ENCODE measurements at places on chromosomes 5 and 9.

GRCh38 chr9:34185778-34186551 lies 7.1 kb downstream of the UBAP1 start:
- DNase-seq, result no peak

GRCh38 chr5:88674356-88675167 lies 208.4 kb downstream of the MEF2C start:
- DNase-seq, result peak; percentile 82

- DNase-seq, result no peak
Measured at GRCh38 chr5:115895821-115896220, 54.1 kb downstream of the AP3S1 start.

DNA sequence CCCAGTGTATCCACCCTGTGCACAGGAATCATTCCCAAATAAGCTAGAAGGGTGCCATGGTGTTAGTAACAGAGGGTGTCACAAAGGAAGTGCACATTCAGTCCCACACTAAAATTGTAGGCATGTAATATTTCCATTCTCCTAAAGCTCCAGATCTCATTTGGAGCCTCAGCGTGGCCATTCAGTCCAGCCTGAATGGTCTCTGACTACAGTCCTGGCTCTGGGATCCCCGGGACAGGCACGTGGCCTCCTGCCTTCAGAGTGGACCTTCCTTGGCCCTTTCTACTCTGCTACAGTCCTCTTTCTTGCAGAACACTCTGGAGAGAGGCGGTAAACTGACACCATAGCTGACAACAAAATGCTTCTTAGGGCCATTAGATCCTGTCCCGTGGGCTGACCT lies 243.9 kb downstream of the IRX2 start:
- no peak for DNase-seq

GRCh38 chr9:122377241-122378164 lies 6.7 kb downstream of the PTGS1 start:
- no peak for DNase-seq

DNA sequence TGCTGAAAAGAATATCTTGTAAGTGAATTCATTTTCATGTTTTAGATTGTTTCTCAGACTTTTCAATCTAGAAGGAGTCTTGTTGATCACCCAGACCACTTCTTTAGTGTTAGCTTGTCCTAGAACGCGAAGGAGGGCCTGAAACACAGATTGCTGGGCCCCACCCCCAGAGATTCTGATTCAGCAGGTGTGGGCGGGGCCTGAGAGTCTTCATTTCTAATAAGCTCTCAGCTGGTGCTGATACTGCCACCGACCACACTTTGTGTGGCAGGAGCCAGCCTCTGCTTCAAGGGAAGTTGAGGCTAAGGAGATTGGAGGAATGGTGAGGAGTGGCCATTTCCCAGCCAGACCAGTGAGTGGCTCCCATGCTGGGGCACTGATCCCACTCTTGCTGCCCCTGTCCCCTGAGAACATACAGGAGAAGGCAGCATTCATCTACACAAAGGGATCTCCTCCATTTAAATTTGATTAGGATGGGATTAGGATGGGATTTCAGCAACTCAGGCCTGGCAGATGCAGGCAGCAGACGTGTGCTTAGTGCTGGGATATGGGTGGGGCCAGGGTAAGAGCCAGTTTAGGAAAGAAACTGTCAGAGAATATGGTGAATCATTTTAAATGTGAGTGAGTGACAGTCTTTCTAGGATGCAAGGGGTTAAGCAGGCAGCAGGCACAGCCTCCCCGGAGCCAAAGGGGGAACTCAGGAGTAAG lies 35.9 kb downstream of the ZNF618 start:
- DNase-seq, result no peak

GRCh38 chr5:76326577-76327302 lies 76.3 kb upstream of the IQGAP2 start:
- DNase-seq, result no peak

DNA sequence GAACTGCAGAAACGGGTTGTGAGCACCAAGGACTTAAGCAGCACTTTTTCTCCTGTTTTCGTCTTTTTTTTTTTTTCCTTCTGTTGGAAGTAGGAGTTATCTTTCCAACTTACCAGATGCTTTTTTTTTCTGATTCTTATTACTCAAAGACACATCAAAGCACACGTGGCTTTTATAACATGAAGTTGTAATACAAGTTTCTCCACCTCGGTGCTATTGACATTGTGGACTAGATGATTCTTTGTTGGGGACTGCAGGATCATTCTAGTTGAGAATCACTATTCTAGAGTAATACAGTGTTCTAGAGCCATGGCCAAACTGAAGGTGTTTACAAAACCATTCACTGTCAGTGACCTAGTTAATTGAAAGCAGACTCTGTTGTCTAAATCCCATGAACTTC lies 51.5 kb downstream of the MYO10 start:
- DNase-seq, result no peak

GRCh38 chr9:87525546-87526303 lies 28.1 kb downstream of the DAPK1 start:
- DNase-seq, result no peak

DNA sequence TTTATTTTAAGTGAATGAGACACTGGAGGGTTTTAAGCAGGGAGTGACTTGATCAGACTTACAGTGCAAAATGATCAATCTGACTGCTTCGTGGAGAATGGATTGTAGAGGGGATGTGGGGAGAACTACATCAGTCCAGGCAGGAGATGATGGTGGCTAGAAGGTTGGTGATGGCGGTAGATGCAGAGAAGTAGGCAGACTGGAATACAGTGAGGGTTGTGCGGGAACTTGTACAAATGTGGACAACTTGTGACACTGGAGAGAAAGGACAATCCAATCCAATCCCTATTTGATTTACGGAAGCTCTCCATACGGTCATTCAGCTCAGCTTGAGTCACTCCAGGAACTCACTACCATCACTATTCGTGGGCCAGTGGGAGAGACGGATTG lies 593 bp downstream of the TIGD6 start:
- no peak for DNase-seq

- DNase-seq, result no peak
Measured at GRCh38 chr9:76654051-76654461, 110.2 kb upstream of the PCA3 start.

DNA sequence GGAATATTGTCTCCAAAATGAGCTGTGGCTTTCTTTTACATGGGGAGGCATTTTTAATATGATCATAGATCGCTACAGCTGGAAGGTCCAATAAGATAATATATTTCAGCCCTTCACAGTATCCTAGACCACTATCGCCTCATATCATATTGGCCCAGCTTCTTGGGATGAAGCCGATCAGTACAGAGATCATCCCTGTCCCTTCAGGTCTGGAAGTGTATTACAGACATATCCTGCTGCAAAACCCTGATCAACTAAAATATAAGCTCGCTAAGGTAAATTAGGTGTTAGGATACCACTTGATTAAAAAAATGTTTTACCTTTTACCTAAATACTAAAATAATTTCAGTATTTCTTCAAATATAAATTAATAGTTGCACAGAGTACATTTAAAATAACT lies 41.7 kb downstream of the JAKMIP2 start:
- DNase-seq, result no peak

Data from NCI-H187 (cell line).